ENCODE measurements at places on chromosomes 4 and X. TPM values are rescaled to one million over a fixed set of nuclear protein-coding genes. Genes with fewer than 3 reads are reported as not detected.

The DUSP21 gene
- total RNA-seq, result not detected

- no peak for DNase-seq
Measured at GRCh38 chrX:13102636-13103035, 58.2 kb upstream of the FAM9C start.

- DNase-seq, result no peak
Measured at GRCh38 chr4:169054879-169055278, 44.8 kb upstream of the CBR4 start.

DNA sequence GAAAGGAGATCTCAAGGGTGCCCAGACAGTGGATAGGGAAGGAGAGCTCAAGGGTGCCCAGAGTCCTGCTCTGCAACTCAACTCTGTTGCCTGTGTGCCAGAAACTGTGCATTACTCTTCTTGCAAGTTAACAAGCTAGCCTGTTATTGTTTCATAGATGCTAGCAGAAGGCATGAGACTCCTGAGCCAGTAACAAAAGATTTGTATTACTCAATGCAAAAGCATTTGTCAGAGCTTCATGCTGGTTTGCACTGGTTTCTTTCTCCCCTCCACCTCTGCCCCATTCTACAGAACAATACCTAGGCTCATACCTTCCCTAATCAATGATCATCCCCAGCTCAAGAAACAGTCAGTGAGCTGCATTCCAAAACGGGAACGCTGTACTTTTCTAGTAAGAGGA, 124.5 kb upstream of the NEIL3 start:
- no peak for DNase-seq

The HSFX4 gene
- not detected for total RNA-seq

The TMEM35A gene
- total RNA-seq, result 5.8 TPM

DNA sequence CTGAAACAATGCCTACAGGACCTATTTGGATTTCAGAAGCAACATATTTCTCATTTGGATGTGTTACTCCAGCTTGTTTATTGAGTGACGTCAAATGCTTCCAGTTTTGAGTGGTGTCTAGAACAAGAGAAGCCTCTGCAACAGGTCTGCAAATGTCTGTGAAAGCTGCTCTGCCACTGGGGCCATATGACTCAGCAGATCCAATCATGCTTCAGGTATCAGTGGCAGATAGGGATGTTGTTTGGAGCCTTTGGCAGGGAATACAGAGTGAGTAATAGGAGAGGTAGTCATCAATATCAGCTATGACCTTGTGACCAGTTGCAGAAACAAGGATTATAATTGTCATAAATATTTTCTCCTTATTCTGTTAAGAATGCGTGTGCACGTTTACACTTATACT, 141.1 kb upstream of the ZXDA start:
- DNase-seq, result no peak

GRCh38 chr4:76307660-76308014, 1.1 kb downstream of the STBD1 start:
- no peak for DNase-seq

- no peak for DNase-seq
Measured at GRCh38 chrX:148763896-148764295, 263.5 kb downstream of the AFF2 start.

DNA sequence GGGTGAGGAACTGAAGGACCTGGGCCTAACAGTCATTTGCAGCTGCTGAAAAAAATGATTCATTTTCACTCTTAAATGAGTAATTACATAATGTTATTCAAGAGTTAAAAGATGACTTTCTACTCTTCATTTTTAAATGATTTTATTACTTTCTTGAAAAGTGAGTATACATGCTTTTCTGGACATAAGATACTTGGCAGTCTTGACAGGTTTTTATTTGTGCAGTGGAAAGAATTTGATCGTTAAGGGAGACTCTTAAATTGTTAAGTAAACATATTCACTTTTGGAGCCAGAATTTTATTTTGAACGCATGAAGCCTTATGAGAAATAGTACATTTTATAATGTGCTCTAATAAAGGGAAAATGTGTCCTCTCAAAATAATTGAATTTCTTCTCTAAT, 245.7 kb downstream of the TENM3 start:
- DNase-seq, result no peak

GRCh38 chr4:87151730-87152129, 68.7 kb downstream of the KLHL8 start:
- no peak for DNase-seq

The NLGN4X gene
- 45.0 TPM for total RNA-seq

The METTL14 gene
- 56.8 TPM for total RNA-seq

DNA sequence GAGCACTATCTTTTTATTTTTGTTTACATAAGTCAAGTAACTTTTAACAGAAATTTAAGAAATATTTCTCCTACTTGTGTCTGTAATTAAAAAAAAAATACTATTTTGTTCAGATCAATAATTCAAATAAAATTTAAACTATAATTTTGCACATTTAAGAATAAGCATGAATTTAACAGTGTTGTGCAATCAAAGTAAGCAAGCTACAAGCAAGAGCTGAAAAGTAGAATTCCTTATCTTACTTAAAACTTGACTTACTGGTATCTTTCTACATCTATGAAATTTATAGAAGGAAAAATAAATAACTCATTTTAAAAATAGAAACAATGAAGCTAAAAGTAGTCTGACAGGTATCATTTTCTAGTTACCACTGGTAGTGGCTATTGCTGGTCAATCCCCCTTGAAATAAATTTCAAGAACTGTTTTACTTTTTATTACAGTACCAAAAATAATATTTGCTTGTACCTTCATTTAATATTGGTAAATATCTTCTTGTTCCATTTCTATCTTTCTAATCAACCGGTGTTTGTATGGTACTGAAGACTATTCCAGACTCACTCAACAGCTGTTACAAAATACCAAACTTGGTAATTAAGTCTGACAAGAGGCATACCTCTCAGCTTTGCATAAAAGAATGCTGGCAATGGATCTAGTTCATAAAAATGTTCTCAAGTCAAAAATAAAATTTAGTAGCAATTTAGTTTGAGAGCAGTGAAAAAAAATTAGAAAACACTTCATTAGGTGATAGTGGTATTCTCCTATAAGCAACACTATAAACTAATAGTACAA, 62.2 kb downstream of the NOCT start:
- DNase-seq, result no peak

- DNase-seq, result no peak
Measured at GRCh38 chr4:110484029-110484428, 8.1 kb downstream of the ENPEP start.

DNA sequence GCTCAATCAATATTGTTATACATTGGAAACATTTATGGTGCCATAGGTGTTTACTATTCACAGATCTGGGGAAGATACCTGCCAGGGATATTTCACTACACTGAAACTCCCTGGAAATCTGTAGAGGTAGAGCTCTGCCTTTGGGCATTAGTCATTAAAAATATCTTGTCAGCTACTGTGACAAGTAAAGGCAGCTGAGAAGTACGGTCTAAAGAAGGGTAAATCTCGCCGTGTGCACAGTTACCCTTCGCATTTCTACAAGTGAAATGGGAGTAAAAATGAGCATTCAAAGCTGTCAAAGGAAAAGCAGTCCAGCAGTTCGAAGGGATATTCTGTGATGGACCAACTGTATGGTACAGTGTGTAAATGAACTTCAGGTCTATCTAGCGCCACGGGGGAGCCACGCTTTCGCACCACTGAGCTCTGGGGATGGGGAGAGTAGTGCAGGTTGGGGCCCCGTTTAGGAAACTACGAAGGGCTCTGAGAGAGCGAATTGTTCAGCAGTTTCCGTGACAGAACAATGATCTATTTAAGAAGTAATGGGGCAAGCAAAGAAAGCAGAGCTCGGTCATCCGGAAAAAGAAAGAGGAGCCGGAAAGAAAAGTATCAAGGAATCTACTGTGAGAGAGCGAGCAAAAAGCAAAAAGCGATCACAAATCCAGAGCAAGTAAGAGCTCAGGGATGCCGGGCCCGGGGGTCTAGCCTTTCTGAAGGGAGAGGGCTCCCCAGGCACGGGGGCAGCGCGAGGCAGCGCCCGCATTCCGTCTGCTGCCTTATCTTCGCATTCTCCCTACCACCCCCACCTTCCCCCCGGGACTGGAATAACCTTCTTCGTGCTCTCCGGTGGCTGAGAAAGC, 646 bp downstream of the TIGD4 start:
- DNase-seq, result no peak

The NKX3-2 gene
- 2.1 TPM for total RNA-seq

The JADE3 gene
- total RNA-seq, result 22.5 TPM

DNA sequence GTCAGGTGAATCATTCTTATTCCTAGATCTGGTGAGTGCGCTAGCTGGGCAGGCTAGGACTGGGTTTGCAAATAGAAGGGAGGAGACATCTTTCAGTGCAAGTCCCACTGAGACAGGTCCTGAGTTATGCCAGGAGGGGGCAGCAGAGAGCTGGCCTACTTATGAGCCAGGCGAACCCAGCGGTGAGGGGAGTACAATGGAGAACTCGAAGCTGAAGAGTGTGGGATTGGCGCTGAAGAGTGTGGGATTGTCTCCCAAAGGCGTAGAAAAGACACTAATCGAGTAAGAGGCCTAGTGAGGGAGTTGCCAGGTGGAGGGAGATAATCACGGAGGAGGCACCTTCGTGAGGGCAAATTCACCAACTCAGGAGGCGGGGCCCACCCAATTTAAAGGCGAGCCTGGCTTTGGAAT, 91.7 kb upstream of the CXorf66 start:
- peak; percentile 79 for DNase-seq

DNA sequence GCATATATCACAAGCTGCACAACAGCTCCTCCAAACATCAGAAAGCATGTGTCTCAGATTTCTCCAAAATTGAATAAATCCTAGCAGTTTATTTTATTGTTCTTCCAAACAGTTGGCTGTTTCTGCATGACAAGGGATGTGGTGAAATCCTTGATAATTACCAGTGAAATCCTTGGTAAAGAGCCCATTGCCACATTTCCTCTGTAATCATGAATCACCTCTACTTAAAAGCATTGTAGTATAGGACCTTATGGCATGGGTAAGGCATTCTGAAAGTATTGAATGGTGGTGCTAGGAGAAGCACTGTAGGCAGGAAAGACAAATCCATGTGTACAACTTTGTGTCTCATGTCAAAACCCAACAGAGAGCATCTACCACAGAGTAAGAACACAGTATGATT, 135.8 kb upstream of the NDST3 start:
- no peak for DNase-seq

DNA sequence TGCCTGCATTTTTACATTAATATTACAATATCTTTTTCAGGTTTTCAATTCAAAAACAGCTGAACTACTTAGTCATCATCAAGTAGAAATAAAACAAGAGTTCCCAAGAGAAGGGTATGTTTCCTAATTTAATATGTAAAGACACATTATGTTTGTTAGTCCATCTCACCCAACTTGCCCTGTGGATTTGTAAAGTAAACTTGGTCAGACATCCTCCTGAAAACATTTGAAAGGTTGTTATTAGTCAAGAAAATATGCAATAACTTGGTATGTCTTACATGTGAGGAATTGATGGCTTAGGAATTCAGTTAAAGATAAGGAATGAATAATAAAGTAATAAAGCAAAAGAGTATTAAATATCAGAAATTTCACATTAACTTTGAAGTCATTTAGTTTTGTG, 12.2 kb downstream of the GK start:
- no peak for DNase-seq

The GAGE12D gene
- not detected for total RNA-seq

- no peak for DNase-seq
Measured at GRCh38 chr4:52555356-52555716, 103.8 kb downstream of the USP46 start.

- DNase-seq, result no peak
Measured at GRCh38 chr4:147163311-147163710, 217.6 kb upstream of the TTC29 start.

The FAM47E gene
- 3.4 TPM for total RNA-seq

DNA sequence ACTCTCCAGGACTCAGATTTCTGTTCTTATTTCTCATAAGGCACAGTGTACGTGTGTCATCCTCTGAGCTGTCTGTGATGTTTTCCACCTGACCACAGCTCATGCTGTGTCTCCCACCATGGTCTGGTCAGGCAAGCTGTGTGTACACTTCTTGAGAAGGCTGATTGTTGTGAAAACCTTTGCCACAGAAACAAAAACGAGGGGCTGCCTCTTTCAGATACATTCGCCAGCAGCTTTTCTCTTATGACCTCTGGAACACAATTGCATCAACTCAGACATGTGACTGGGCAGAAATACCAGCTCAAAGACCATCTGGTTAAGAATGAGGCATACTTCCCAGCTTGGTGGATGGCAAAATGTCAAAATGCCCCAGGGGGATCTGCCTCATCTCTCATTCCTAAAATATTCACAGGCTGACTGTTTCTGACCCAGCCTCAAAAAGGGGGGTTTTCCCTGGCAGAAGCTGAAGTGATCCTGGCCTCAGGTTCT, 46.1 kb downstream of the PGRMC2 start:
- DNase-seq, result no peak

- DNase-seq, result no peak
Measured at GRCh38 chr4:38531141-38531727, 132.8 kb upstream of the KLF3 start.

The CDS1 gene
- total RNA-seq, result 21.6 TPM

GRCh38 chr4:104501290-104501689, 6.6 kb upstream of the CXXC4 start:
- DNase-seq, result no peak

DNA sequence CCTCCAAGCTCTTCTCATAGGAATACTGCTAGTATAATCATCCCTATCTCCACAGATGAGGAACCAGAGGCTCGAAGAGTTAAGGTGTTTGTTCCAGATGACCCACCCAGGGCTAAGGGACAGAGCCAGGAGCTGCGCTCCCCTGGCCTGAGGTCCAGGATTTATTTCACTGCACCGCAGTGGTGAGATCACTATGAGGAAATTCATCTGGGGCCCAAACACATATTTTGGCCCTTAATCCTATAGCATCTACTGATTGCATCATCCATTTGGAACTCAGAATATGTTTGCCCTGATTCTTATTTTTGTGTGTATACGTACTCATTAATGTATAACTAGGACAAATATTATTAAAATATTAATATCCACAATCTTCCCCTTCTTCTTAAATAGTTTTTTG, 100.1 kb upstream of the RBPJ start:
- DNase-seq, result no peak

DNA sequence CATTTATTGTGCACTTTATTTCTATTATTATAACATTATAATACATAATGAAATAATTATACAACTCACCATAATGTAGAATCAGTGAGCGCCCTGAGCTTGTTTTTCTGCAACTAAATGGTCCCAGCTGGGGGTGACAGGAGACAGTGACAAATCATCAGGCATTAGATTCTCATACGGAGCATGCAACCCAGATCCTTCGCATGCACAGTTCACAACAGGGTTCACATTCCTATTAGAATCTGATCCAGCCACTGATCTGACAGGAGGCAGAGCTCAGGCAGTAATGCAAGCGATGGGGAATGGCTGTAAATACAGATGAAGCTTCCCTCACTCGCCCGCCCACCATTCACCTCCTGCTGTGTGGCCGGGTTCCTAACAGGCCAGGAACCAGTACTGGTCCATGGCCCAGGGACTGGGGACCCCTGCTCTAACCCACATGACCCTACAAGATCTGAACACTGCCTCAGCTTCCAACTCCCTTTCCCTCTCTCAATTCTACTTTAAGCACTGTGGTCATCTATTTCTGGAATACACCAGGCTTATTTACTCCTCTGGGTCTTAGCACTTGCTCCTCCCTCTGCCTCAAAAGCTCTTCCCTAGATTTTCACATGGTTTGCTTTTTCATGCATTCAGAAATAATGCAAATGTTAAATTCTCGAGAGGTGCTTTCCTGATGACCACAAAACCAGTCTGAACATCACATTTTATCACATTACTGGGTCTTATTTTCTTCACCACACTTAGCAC, 166.8 kb upstream of the HCCS start:
- DNase-seq, result no peak

The NUP62CL gene
- total RNA-seq, result 16.0 TPM
